ENCODE measurements at places on chromosomes 12 and 14. TPM values are rescaled to one million over a fixed set of nuclear protein-coding genes. Genes with fewer than 3 reads are reported as not detected.

DNA sequence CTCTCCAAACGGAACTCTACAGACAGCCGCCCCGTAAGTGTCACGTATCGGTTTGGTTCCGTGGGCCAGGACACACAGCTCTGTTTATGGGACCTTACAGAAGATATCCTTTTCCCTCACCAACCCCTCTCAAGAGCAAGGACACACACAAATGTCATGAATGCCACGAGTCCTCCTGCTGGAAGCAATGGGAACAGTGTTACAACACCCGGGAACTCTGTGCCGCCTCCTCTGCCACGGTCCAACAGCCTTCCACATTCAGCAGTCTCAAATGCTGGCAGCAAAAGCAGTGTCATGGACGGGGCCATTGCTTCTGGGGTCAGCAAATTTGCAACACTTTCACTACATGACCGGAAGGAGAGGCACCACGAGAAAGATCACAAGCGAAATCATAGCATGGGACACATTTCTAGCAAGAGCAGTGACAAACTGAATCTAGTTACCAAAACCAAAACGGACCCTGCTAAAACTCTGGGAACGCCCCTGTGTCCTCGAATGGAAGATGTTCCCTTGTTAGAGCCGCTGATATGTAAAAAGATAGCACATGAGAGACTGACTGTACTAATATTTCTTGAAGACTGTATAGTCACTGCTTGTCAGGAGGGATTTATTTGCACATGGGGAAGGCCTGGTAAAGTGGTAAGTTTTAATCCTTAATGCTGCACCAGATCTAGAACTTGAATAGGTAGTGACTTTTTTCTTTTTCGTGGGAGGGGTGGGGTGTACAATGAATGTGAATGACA lies 69.7 kb downstream of the WDR20 start:
- DNase-seq, result no peak
- H3K4me1 ChIP-seq, result peaks cover 21% of the 10 kb centered on the region
- H3K36me3 ChIP-seq, result peaks cover 5% of the 10 kb centered on the region
- peaks cover 5% of the 10 kb centered on the region for H3K27me3 ChIP-seq
- H3K4me3 ChIP-seq, result no peak overlapping the region

- no peak overlapping the region for H3K27ac ChIP-seq
- H3K4me3 ChIP-seq, result no peak overlapping the region
- peaks cover 17% of the 10 kb centered on the region for H3K36me3 ChIP-seq
- H3K4me1 ChIP-seq, result no peaks in the 10 kb centered on the region
- DNase-seq, result no peak
- peaks cover 7% of the 10 kb centered on the region for H3K27me3 ChIP-seq
Measured at GRCh38 chr12:53722450-53723041, 4.7 kb downstream of the CALCOCO1 start.

DNA sequence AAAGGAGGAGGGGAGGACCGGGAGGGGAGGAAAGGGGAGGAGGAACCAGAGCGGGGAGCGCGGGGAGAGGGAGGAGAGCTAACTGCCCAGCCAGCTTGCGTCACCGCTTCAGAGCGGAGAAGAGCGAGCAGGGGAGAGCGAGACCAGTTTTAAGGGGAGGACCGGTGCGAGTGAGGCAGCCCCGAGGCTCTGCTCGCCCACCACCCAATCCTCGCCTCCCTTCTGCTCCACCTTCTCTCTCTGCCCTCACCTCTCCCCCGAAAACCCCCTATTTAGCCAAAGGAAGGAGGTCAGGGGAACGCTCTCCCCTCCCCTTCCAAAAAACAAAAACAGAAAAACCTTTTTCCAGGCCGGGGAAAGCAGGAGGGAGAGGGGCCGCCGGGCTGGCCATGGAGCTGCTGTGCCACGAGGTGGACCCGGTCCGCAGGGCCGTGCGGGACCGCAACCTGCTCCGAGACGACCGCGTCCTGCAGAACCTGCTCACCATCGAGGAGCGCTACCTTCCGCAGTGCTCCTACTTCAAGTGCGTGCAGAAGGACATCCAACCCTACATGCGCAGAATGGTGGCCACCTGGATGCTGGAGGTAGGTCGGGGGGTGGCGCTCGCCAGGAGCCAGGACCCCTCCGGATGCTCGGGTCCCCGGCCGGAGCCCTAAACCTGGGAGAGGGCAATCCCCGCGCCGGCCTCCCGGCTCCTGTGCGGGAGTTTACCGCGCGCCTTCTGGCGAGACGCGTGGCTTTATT lies at the start of gene CCND2:
Gene CCND2 (plus strand): TSS at position 111 of the 744 bp plus-strand sequence. CDS start 279 bp downstream, at position 390.
- DNase-seq, result peak; percentile 85
- peaks cover 25% of the 10 kb centered on the region for H3K4me1 ChIP-seq
- H3K27me3 ChIP-seq, result peaks cover 12% of the 10 kb centered on the region
- H3K36me3 ChIP-seq, result no peaks in the 10 kb centered on the region
- peak within 1 kb of the TSS; percentile 92 for H3K27ac ChIP-seq
- peak within 1 kb of the TSS; percentile 93 for H3K4me3 ChIP-seq

DNA sequence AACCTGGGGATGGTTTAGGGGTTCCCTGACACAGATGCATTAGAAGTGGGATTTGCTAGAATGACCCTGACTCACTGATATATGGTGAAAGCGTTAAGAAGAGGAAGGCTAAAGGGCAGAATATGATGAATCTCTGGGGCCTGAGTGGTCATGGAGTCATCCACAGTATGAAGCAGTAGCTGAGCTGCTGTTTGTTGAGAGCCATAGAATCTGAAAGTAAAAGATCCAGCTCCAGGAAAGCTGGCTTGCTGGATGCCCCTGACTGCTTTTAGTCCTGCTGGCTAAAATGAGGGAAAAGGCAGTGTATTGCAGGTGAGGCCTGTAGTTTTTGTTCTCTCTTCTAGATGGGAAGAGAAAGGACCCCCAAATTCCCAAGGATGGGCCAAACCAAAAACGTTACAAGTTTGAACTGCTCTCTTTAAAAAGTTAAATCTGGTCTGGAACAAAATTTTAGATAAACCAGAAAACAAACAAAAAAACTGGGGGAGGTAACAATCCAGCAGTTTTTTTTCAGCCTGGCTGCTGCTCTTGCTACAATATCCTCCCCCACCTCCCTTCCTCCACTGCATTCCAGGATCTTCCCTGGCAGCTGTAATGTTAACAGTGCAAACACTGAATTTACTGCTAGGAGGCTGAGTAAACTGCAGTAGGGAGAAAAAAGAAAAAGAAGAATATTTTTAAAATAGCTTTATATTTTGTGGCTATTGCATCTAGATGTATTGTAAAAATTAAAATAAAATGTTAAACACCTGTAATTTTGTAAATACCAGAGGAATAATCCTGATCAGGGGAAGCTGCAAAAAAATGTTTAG lies 16.5 kb downstream of the SEL1L start:
- DNase-seq, result no peak
- no peaks in the 10 kb centered on the region for H3K4me1 ChIP-seq
- H3K27ac ChIP-seq, result no peak overlapping the region
- H3K27me3 ChIP-seq, result no peaks in the 10 kb centered on the region
- H3K4me3 ChIP-seq, result no peak overlapping the region

- no peaks in the 10 kb centered on the region for H3K36me3 ChIP-seq
- H3K27ac ChIP-seq, result no peak overlapping the region
- DNase-seq, result no peak
- H3K4me1 ChIP-seq, result no peaks in the 10 kb centered on the region
- H3K27me3 ChIP-seq, result no peaks in the 10 kb centered on the region
- H3K4me3 ChIP-seq, result no peak overlapping the region
Measured at GRCh38 chr12:10448236-10448635, 4.9 kb downstream of the KLRC1 start.

- peaks cover 6% of the 10 kb centered on the region for H3K4me1 ChIP-seq
- no peak for DNase-seq
- no peak overlapping the region for H3K4me3 ChIP-seq
- H3K27ac ChIP-seq, result no peak overlapping the region
Measured at GRCh38 chr12:12007001-12007712, 63.6 kb upstream of the BCL2L14 start.

DNA sequence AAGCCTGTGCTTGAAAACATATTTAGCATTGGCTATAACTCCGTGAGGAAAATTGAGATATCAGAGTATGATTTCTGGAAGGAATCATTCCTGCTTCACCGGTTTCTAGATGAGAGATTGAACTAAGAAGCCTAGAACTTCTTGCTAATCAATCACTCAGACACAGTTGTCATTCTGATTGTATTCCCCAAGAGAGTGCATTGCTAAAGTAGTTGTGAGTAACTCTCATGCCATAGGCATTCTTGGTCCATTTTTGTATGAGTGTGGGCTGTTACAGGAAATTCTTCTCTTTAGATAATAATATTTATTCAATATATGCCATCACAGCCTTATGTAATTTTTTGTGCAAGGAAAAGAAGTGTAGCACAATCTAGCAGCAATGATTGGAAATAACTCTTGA lies 893.3 kb upstream of the MDGA2 start:
- peaks cover 2% of the 10 kb centered on the region for H3K36me3 ChIP-seq
- no peaks in the 10 kb centered on the region for H3K4me1 ChIP-seq
- no peak for DNase-seq
- no peak overlapping the region for H3K4me3 ChIP-seq
- no peak overlapping the region for H3K27ac ChIP-seq

DNA sequence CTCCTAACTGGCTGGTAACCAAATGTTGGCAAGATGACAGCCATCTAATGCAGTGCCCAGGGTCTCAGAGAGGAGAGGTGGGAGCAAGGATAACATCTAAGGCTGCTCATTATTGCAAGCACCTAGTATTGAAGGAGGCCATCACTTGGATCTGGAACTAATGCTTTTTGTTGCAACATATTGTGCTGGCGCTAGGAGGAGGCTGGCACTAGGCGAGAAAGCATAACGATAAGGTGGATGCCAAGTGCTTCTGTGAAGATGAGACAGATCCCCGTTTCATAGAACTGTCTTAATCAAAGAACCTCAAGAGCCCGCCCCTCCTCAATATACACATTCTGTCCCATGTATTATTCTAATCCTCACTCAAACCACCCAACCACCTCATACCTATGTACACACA lies 774.0 kb downstream of the VRK1 start:
- no peaks in the 10 kb centered on the region for H3K4me1 ChIP-seq
- no peaks in the 10 kb centered on the region for H3K27me3 ChIP-seq
- H3K36me3 ChIP-seq, result peaks cover 7% of the 10 kb centered on the region
- H3K4me3 ChIP-seq, result no peak overlapping the region
- no peak overlapping the region for H3K27ac ChIP-seq

DNA sequence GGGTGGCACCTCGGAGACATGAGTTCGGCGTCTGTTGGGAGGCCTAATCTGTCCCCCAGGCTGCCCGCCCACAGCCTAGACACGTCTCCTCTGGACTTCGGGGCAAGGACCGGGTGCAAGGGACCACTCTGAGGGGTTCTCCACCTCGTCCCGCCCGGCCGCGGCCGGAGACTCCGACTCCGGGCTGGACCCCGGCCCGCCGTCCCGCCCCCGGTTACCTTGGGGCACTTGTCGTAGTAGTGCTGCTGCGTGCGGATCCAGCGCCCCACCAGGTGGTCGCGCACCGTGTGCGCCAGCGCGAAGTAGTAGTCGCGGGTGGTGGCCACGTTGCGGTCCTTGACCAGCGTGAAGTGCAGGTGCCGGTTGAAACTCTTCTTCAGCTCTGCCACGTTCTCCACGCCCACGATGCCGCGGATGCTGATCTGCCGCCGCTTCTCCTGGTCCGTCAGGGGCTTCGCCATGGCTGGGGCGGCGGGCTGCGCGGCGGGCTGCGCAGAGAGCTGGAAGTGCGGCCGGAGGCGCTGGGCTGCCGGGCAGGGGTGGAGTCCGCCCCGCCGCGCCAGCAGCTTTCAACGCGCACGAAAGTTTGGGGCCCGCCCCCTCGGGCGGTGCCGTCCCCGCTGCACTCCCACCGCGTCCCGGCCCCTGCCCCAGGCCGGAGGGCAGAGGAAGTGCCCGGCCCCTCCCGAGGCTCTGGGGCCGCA lies at the start of gene PYGL:
Gene PYGL (minus strand): TSS at position 541 of the 704 bp plus-strand sequence. CDS start 80 bp downstream, at position 461.
- H3K27ac ChIP-seq, result peak within 1 kb of the TSS; percentile 52
- DNase-seq, result peak; percentile 68
- H3K27me3 ChIP-seq, result peaks cover 10% of the 10 kb centered on the region
- peaks cover 3% of the 10 kb centered on the region for H3K36me3 ChIP-seq
- no peaks in the 10 kb centered on the region for H3K4me1 ChIP-seq
- H3K4me3 ChIP-seq, result peak within 1 kb of the TSS; percentile 84

GRCh38 chr14:53161758-53162435 lies 8.8 kb upstream of the DDHD1 start:
- no peak overlapping the region for H3K4me3 ChIP-seq
- no peaks in the 10 kb centered on the region for H3K4me1 ChIP-seq
- H3K27ac ChIP-seq, result no peak overlapping the region
- no peaks in the 10 kb centered on the region for H3K27me3 ChIP-seq
- H3K36me3 ChIP-seq, result no peaks in the 10 kb centered on the region
- DNase-seq, result no peak

- no peaks in the 10 kb centered on the region for H3K36me3 ChIP-seq
- no peaks in the 10 kb centered on the region for H3K4me1 ChIP-seq
- peaks cover 2% of the 10 kb centered on the region for H3K27me3 ChIP-seq
- no peak overlapping the region for H3K4me3 ChIP-seq
- no peak overlapping the region for H3K27ac ChIP-seq
Measured at GRCh38 chr14:34324363-34324795, 137.7 kb downstream of the SPTSSA start.

DNA sequence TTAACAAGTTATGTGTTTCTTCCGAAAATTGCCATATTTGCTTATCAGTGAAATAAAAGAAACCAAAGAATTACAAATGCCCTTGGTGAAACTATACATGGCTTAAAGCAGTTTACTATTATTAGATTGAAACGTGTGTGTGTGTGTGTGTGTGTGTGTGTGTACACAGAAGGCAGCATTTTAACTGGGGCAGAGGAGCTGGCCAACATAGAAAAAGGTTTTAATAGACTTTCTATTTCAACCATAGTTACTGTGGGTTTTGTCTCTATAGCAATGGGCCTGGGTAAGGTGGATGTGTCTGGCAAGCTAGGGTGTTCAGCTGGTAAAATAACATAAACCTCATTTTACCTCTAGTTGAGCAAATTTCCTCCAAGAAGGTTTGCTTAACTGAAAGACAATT lies 6.5 kb downstream of the PRICKLE1 start:
- no peaks in the 10 kb centered on the region for H3K36me3 ChIP-seq
- H3K27me3 ChIP-seq, result peaks cover 2% of the 10 kb centered on the region
- peaks cover 8% of the 10 kb centered on the region for H3K4me1 ChIP-seq
- no peak for DNase-seq
- no peak overlapping the region for H3K4me3 ChIP-seq
- H3K27ac ChIP-seq, result no peak overlapping the region

- no peaks in the 10 kb centered on the region for H3K27me3 ChIP-seq
- no peaks in the 10 kb centered on the region for H3K4me1 ChIP-seq
- no peak overlapping the region for H3K4me3 ChIP-seq
- H3K36me3 ChIP-seq, result no peaks in the 10 kb centered on the region
- DNase-seq, result no peak
- no peak overlapping the region for H3K27ac ChIP-seq
Measured at GRCh38 chr14:59313658-59314608, 125.5 kb downstream of the DAAM1 start.

DNA sequence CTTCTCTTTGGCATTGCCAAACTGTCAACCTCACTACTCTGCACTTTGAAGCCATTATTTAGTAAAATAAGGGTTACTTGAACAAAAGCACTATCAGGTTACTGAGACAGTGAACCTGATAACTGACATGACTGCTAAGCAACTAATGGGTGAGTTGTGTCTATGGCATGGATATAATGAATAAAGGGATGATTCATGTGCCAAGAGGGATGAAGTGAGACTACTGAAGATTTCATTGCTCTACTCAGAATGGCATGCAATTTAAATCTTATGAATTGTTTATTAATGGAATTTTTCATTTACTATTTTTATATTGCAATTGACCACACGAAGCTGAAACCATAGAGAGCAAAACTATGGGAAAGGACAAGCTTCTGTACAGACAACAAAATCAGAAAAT lies 74.4 kb downstream of the CEP128 start:
- H3K27ac ChIP-seq, result no peak overlapping the region
- no peak overlapping the region for H3K4me3 ChIP-seq
- no peaks in the 10 kb centered on the region for H3K4me1 ChIP-seq
- peaks cover 12% of the 10 kb centered on the region for H3K36me3 ChIP-seq
- DNase-seq, result no peak

Gene KIF5A
- 314 TPM for total RNA-seq

Gene SMOC1
- 0.49 TPM for total RNA-seq

Gene KLRG1
- total RNA-seq, result 5.2 TPM

Gene LRCOL1
- total RNA-seq, result not detected

Gene GALNT9
- 13.7 TPM for total RNA-seq

Gene ANO4
- total RNA-seq, result 38.0 TPM

Gene KRT3
- total RNA-seq, result not detected

Gene C14orf39
- 1.4 TPM for total RNA-seq

Measured in glutamatergic neuron (in vitro differentiated cells).